PC-3 (cell line): ENCODE measurements at places on chromosomes 2 and 18. TPM values are rescaled to one million over a fixed set of nuclear protein-coding genes. Genes with fewer than 3 reads are reported as not detected.

DNA sequence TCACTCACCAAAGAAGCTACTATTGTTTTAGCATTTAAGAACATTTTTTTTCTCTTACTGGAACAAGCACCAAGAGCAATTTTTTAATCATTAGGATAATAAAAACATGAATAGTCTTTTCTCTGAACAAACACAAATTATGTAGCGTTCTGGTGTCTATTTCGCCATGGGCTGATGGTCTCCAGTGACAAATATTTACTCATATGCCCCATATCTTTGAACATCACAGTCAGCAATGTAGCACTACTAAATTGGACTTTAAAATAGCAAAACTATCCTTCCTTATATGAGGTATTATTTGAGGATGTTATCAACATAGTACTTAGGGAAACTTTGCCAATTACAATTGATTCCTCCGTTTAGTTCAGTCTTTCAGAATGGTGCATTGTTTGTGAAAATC lies 1326.0 kb upstream of the ZEB2 start:
- H3K27ac ChIP-seq: no peak overlapping the region
- DNase-seq: no peak
- H3K27me3 ChIP-seq: no peaks in the 10 kb centered on the region
- H3K36me3 ChIP-seq: no peaks in the 10 kb centered on the region
- H3K4me3 ChIP-seq: no peak overlapping the region
- H3K4me1 ChIP-seq: no peaks in the 10 kb centered on the region

- H3K36me3 ChIP-seq: no peaks in the 10 kb centered on the region
- no peaks in the 10 kb centered on the region for H3K4me1 ChIP-seq
- H3K4me3 ChIP-seq: no peak overlapping the region
- no peak for DNase-seq
- H3K27ac ChIP-seq: no peak overlapping the region
Measured at GRCh38 chr18:33805592-33805991, 227.6 kb downstream of the ASXL3 start.

DNA sequence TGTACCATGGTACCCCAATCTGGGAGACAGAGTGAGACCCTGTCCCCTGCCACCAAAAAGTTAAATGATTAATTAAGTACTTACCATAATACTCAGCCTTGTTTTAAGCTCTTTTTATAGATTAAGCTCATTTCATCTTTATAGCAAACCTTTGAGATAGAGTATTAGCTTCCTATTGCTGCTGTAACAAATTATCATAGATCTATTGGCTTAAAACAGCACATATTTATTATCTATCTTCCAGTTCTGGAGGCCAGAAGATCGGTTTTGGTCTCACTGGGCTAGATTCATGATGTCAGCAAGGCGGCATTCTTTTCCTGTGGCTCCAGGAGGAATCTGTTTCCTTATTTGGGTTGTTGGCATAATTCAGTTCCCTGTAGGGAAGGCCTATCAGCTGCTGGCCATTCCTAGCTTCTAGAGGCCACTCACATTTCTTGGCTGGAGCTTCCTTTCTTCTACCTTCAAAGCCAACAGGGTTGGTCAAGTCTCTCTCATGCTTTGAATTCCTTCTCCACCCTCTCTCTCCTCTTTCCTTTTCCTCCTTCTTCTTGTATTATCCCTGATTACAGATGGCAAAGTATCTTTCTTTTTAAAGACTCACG lies 13.7 kb upstream of the GREB1 start:
- H3K4me1 ChIP-seq: no peaks in the 10 kb centered on the region
- H3K4me3 ChIP-seq: no peak overlapping the region
- DNase-seq: no peak
- no peaks in the 10 kb centered on the region for H3K36me3 ChIP-seq

- H3K36me3 ChIP-seq: no peaks in the 10 kb centered on the region
- DNase-seq: peak; percentile 28
- peaks cover 29% of the 10 kb centered on the region for H3K4me1 ChIP-seq
Measured at GRCh38 chr2:147844697-147845410, at the start of gene ACVR2A. Gene ACVR2A (plus strand): TSS chr2:147845029. CDS start chr2:147845153, 124 bp downstream.

GRCh38 chr2:460861-461260 lies 173.0 kb upstream of the ALKAL2 start:
- H3K4me3 ChIP-seq: no peak overlapping the region
- DNase-seq: peak; percentile 65
- H3K4me1 ChIP-seq: peaks cover 7% of the 10 kb centered on the region; the same call in 1 of the 2 replicates
- H3K27ac ChIP-seq: no peak overlapping the region
- H3K36me3 ChIP-seq: no peaks in the 10 kb centered on the region

DNA sequence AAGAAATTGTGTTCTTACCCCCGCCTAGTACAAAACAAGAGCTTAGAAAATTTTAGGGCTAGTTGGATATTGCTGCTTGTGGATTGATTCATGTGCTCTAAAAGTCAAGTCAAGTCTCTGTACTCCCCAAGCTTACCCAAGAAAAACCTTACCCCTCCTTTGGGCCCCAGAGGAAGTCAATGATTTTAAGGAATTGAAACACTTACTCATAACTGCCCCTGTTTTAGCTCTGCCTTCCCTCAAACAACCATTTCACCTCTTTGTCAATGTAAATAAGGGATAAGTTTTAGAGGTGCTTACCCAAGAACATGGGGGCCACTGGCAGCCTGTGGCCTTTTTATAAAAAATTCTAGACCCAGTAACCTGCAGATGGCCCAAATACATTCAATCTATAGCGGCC lies 136.6 kb upstream of the RMP24 start:
- H3K4me3 ChIP-seq: no peak overlapping the region
- H3K27ac ChIP-seq: no peak overlapping the region
- H3K4me1 ChIP-seq: no peaks in the 10 kb centered on the region

DNA sequence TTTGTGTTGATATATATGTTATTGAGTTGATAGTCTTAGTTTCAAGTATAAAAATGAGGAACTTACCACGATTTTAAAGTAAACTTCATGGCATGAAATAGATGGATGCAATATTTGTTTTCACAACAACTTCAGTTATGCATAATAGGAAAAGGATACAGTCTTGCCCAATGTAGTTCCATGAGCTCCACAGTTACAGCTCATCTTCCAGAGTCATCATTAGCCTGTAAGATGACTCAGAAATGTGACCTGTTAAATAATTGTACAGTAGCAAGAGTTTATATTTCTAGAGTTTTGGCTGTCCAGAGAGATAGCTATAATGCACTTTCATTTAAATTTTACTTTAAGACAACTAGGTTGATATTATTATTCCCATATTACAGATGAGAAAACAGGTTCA lies 80.9 kb upstream of the ARHGAP28 start:
- no peaks in the 10 kb centered on the region for H3K4me1 ChIP-seq
- no peaks in the 10 kb centered on the region for H3K36me3 ChIP-seq
- H3K27ac ChIP-seq: no peak overlapping the region
- peak; percentile 13 for DNase-seq

DNA sequence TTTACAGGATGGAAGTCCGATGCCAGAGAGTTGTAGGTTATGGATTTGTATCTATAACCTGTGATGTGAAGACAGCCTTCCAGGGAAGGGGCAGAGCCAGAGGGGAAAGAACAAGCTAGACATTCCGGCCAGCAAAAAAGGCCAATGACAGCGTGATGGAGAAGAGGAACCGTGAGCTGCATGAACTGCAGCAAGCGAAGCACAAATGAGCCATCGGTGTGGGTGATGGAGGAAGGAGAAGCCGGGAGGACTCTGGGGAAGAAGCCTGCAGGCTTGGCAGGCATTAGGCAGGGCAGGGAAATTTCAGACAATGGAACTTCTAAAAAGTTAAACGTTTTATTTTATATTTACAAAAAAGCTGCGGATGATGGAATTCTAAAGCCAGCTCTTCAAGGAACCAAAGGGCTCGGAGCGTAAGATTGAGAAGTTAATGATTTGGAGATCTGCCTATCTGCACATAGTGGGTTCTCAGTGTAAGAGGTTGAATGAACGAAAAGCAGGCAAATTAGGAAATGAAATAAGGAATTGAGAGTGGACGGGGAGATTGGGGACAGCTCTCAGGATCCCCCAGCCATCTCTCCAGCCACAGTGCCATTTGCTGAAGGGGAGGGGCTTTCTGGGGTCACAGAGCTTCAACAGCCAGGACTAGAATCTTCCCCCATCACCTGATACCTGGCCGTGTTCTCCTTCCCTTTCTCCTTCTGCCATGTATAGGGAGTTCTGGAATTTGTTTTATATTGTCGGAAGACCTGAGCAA lies 28.4 kb downstream of the NGEF start:
- no peak overlapping the region for H3K4me3 ChIP-seq
- no peak overlapping the region for H3K27ac ChIP-seq
- DNase-seq: no peak
- H3K4me1 ChIP-seq: peaks cover 51% of the 10 kb centered on the region
- no peaks in the 10 kb centered on the region for H3K27me3 ChIP-seq
- H3K36me3 ChIP-seq: no peaks in the 10 kb centered on the region

DNA sequence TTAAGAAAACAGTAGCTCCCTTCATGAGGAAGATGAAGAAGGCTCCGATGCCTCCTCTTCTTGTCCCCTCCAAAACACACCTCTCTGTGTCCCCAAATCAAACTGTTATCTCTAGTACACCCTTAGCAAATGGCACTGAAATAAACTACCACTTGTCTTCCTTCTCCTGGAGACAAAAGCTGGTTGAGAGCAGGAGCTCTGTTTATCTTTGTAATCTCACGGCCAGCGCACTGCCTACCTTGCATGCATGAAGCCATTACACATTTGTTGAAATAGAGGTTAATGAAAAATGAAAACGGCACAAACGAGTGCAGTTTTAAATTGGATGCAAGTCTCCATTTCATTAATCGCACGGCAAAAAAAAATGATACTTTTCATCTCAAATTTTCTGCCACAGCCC lies 113.7 kb downstream of the EPB41L3 start:
- H3K27me3 ChIP-seq: no peaks in the 10 kb centered on the region
- no peak for DNase-seq
- no peaks in the 10 kb centered on the region for H3K4me1 ChIP-seq

DNA sequence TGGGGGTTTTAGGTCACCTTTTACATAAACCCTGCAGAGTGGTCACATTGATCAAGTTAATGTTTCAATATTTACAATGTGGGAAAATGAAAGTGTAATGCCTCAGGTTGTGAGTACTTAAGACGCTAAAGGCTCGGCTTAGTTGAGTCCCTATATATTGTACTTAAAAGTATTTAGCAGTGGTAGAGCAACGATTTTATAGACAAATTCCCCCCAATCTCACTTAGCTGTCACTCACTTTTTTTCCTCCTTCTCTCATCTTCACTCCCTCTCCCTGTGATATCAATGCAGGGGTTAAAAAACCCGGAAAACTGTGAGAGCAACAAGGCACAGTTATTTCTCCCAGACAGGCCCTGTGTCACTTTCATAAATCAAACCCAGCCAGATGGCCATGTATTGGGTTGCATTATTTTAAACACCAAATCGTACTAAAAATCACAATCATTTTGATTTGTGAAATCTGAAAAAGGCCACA lies 5.4 kb downstream of the POU3F3 start:
- H3K27ac ChIP-seq: no peak overlapping the region
- no peak overlapping the region for H3K4me3 ChIP-seq
- no peaks in the 10 kb centered on the region for H3K4me1 ChIP-seq
- H3K27me3 ChIP-seq: peaks cover 54% of the 10 kb centered on the region

DNA sequence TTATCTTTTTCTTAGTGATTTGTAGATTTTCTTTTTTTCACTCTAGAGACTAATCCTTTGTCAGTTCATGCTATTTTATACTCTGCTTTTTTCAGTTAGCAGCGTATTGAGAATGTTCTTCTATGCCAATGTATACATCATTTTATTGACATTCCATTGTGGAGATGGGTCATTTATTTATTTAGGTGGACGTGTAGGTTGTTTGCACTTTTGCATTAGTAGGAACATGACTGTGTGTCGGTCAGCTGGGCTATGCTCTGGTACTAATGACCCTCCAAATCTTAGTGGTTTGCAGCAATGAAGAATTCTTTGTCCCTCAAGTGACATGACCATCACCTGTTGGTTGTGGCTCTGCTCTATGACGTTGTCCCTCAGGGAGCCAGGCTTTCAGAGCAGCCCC lies 33.6 kb downstream of the HPCAL1 start:
- H3K4me1 ChIP-seq: peaks cover 42% of the 10 kb centered on the region
- no peaks in the 10 kb centered on the region for H3K27me3 ChIP-seq
- H3K4me3 ChIP-seq: peak overlapping the region; percentile 16; the same call in 1 of the 2 replicates
- peak overlapping the region; percentile 52 for H3K27ac ChIP-seq
- H3K36me3 ChIP-seq: peaks cover 61% of the 10 kb centered on the region

DNA sequence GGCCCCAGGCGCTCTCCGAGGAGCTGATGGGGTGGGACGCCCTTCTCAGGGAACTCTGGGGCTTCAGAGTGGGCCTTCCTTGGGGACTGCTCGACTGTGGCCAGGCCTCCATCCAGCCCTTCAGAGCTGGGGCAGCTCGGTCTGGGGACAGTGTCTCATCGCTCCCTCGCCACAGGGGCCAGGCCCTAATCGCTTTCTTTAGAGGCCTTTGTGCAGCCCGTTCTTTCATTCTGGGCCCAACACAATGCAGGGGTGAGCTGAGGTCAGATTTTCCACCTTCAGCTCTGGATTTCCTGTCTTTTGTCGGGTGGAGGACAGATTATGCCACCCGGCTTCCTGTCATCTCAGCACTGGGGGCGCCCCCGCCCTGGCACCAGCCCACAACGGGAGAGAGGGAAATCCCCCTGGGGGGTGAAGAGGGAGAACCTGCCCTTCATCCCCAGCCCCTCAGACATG lies 25.2 kb downstream of the MYCN start:
- DNase-seq: no peak
- H3K4me1 ChIP-seq: no peaks in the 10 kb centered on the region
- H3K27me3 ChIP-seq: no peaks in the 10 kb centered on the region

- no peak overlapping the region for H3K4me3 ChIP-seq
- no peak overlapping the region for H3K27ac ChIP-seq
- H3K4me1 ChIP-seq: no peaks in the 10 kb centered on the region
- no peaks in the 10 kb centered on the region for H3K36me3 ChIP-seq
Measured at GRCh38 chr18:69968039-69968438, 20.4 kb upstream of the CD226 start.

GRCh38 chr2:27212626-27213471 lies 781 bp upstream of the SLC5A6 start:
- H3K4me3 ChIP-seq: peak overlapping the region; percentile 83
- peak; percentile 37 for DNase-seq
- no peaks in the 10 kb centered on the region for H3K27me3 ChIP-seq
- peak overlapping the region; percentile 81 for H3K27ac ChIP-seq
- peaks cover 24% of the 10 kb centered on the region for H3K4me1 ChIP-seq

- DNase-seq: no peak
- H3K36me3 ChIP-seq: peaks cover 8% of the 10 kb centered on the region; the same call in 1 of the 2 replicates
- H3K27ac ChIP-seq: no peak overlapping the region
- H3K4me3 ChIP-seq: no peak overlapping the region
- H3K27me3 ChIP-seq: no peaks in the 10 kb centered on the region
Measured at GRCh38 chr2:24241528-24241927, 66.7 kb downstream of the FAM228A start.

Gene HJURP
- total RNA-seq: 31.7 and 37.0 TPM in 2 replicates

Gene PLEKHH2
- total RNA-seq: 1.9 and 2.7 TPM in 2 replicates

Gene INO80D
- 8.8 and 9.7 TPM in 2 replicates for total RNA-seq

Gene UCN
- total RNA-seq: 0.52 and 3.6 TPM in 2 replicates

Gene SEH1L
- 61.2 TPM in 2 replicates for total RNA-seq
